ENCODE measurements at places on chromosomes 7 and 10.

DNA sequence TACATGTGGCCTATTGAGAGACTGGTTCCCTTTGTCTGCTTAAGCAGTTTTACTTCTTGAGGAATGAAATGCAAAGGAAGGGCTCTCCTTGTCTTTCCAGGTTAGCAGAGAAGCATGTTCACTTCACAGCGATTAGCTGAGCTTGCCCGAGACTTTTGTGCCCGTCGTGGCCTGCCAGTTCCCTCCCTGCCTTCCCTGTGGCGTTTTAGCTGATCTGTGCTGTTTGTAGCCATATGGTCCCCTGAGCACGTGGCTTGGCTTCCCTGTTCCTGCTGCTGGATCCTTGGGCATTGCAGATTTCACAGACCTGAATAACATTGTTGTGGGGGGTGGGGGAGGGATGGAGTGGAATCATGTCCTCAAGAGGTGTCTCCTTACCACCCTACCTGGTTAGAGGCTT is 61.8 kb downstream of the SND1 start:
- DNase-seq, result no peak

GRCh38 chr10:74991435-74991834 is 120.0 kb upstream of the SAMD8 start:
- no peak for DNase-seq

DNA sequence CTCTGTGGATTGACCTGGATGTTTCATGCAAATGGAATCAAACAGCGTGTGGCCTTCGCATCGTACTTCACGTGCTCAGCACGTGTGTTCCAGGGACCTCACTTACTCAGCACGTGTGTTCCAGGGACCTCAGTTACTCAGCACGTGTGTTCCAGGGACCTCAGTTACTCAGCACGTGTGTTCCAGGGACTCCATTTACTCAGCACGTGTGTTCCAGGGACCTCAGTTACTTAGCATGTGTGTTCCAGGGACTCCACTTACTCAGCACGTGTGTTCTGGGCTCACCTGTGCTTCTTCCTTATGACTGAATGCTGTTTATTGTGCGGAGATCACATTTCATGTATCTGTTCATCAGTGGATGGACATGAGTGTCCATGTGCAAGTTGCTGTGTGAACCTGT is 22.0 kb downstream of the INPP5A start:
- DNase-seq, result no peak

- DNase-seq, result no peak
Measured at GRCh38 chr7:43469051-43469450, 113.9 kb upstream of the STK17A start.

DNA sequence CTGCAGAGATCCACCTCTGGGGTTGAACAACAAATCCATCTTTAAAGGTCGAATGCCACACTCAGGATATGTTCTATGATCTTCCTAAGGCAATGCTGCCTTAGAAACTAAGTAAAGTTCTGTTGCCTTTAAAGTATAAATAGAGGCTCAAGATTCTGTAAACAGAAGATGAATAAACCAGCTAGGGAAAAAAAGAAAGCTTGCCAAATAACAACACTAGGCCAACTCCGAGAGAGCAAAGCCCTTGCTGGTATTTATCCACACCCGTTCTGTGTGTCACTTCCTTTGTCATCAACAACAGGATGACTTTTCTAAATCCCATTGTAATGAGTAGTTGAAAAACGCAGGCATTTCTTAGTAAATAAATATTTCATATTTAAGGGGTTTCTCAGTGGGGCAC is 330.0 kb upstream of the GLI3 start:
- no peak for DNase-seq
